ENCODE measurements at places on chromosomes 12 and 14.

DNA sequence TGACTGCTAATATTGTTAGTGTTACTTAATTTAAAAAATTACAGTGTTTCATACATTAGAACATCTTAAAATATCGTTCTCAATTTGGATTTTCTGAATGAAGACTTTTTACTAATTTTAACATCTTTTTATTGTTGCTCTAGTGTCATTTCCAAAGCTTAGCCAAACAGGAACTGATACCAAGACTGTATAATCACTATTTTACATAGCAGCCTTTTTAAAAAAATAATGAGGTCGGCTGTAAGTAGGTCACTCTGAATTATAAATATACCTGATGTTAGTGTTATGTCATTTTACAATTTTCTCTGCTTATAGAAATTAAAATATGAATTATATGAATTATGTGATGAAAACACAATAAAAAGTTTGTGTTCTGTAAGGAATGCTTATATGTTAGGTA, 321.5 kb downstream of the TMEM117 start:
- DNase-seq, result no peak

DNA sequence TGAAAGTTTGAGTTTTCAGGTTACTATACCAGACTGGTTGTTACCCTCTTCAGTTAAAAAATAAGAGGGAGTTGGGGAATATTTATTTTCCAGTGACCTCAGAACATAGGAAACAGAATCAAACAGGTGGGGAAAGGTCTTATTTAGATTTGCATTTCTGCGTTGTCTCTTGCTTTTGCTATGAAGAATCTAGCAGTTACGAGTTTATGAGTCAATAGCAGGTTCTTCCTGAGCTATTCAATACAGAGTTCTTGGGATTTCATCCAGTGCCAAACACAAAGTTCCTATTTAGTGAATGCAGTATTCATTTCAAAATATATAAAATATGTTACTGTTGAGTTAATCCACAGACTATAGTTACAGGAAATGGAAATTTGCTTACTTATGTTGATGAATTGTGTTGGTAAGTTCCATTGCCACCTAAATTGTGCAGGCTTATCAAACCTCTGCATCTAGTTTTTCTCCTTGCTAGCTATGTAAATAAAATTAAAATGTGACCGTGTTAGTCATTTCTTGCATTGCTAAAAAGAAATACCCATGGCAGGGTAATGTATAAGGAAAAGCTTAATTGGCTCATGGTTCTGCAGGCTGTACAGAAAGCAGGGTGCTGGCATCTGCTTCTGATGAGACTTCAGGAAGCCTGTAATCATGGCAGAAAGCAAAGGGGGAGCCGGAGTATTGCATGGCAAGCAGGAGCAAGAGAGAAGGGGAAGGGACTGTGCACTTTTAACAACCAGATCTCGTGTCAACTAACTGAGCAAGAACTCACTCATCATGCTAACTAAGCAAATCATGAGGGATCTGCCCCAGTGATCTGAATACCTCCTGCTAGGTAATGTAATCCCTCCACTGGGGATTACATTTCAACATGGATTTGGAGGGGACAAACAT, 110.2 kb downstream of the KTN1 start:
- no peak for DNase-seq

GRCh38 chr12:2479851-2480535, 314.8 kb upstream of the FKBP4 start:
- no peak for DNase-seq

- no peak for DNase-seq
These were observed 2.3 kb downstream of the TTC9 start for GRCh38 chr14:70643967-70644366.

DNA sequence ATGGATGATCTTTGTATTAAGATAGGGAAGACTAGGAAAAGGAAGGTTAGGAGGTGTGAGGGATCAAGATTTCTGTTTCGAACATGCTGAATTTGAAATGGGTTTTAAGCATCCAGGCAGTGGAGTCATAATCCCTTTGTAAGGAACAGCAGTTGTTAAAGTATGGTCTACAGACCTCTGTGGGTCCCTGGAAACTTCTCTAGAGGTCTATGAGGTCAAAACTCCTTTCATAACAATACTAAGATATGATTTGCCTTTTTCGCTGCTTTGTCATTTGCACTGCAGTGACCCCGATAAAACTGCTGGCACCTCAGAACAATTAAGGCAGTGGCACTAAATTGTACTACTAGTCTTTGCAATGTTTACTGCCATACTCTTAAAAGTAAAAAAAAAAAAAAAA, 1.5 kb downstream of the RAD51AP1 start:
- no peak for DNase-seq

DNA sequence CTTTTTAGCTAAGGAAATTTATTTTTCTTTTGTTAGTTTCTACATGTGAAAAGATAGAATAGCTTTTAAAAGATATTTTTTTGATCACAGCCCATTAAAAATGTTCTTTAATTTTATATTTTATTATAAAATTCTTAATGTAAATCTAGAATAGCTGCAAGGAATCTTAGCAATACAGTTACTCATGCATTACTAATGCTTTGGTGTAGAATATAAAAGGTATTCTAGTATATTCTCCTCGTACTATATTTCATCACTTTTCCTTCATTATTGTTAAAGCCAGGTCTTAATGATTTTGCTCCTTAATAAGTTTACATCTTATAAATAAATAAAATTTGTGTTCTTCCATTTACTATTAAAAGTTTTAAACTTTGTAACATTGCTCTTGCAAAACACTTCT, 82.6 kb downstream of the MNAT1 start:
- DNase-seq, result no peak

GRCh38 chr12:124842800-124843510, 20.7 kb downstream of the SCARB1 start:
- DNase-seq, result no peak

DNA sequence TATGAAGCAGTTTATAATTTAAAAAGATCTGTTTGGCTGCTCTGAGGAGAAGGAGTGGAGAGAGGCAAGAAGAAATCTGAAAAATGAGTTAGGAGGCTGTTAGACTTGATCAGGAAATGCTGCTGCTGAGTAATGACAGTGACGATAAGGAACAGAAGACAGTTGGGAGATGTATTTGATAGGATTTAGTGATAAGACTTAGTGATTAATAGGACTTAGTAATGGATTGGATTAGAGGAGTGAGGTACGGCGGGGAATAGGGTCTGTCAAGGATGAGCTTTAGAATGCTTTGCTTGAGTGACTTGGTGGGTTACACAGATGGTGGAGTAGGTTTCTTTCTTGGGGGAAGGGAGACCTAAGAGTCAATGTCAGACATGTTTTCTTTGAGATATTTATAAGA, 31.7 kb downstream of the UNC79 start:
- DNase-seq, result no peak

DNA sequence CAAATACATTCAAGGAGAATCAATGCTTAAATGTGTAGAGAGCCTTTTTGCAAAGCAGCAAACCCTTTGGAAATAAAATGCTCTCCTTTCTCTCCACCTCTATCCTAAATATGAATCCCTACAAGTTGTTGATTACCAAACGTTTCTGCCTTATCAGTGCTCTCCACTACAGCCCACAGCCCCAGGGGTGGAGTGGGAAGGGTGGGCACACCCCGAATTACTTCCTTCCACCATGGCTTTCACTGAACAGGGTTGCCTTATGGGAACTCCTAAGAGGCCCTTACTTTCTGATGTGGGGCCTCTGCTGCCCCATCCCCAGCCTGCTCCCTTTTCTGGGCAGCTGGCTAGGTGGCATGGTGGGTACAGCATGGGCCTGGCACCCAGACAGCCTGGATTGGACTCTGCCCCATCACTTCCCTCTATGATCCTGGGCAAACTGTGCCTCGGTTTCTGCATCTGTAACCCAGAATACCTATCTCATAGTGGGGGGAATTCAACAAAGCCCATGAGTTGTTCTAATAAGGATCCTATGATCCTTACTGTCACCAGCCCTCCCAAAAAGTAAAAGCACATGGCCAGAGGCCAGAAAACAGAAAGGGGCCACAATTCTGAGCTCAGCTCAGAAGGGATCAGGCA, 16.1 kb downstream of the AK7 start:
- DNase-seq, result no peak

DNA sequence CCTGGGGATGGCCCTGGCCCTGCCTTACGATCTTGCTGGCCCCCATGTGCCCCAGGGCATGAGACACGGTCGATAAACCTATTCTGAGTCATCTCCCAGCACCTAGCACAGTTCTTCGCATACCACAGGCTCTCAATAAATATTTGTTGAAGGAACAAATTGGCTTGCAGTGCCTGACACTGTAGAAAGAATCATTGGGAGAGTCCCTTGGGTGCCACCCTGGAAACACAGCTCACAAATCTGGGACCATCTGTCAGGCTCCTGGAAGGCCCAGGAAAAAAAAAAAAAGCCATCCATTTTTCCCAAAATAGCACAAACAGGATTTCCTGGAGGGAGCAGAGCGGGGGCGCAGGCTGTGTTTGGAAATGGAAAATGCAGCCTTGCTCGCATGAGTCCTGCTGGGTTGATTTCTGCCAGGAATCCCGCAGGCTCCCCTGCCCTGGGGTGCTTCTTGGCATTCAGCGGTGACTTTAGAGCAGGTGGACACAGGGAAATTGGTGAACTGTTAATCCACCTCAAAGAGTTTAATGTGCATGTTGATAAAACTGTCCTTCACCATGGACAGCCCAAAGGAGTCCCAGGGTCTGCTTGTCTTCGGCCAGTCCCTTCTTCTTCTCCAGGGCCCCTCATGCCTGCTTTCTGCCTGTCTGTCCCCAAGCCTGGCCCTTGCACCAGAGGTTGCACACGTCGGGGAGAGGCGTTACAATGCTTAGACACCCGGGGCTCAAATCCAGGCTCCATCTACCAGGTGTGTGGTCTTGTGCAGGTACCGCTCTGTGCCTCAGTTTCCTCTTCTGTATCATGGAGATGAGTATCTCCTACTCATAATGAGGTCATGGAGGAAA, 106.1 kb upstream of the RFLNA start:
- DNase-seq, result no peak

- peak; percentile 75 for DNase-seq
These were observed 20.2 kb downstream of the KRT8 start for GRCh38 chr12:52884526-52885293.
